Activated B cell treated with CpG ODN at 0.5 μM for 24 hours (primary cell): ENCODE measurements at places on chromosomes 13 and 19.

GRCh38 chr13:44719857-44720671 lies 143.9 kb upstream of the TSC22D1 start:
- no peak for DNase-seq

GRCh38 chr13:24459234-24459633 lies 53.3 kb downstream of the PARP4 start:
- DNase-seq, result no peak

GRCh38 chr13:24630851-24631620 lies 49.2 kb upstream of the ATP12A start:
- DNase-seq, result no peak

GRCh38 chr13:28658539-28658795 lies 463 bp upstream of the POMP start:
- DNase-seq, result no peak

DNA sequence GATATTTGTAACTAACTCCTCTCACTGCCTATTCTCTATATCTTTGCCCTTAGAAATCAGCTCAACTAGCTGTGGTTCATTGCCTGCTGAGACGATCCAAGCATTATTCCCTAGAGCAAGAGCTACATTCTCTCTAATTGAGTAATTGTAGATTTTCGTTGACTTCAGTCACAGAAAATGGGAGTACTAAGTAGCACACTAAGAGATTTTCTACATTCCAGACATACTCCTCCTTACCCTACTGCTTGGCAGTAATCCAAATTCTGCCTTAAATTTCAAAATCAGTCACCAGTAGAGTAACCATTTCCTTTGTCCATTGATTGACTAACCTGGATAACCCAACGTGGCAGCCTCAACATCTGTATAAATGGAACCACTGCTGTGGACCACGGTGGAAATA lies 1786.8 kb downstream of the SLITRK5 start:
- DNase-seq, result no peak

- DNase-seq, result peak; percentile 92
Observed at GRCh38 chr19:56538254-56538760, 441 bp upstream of the ZFP28 start.

- DNase-seq, result no peak
Observed at GRCh38 chr19:310141-310651, 19.0 kb upstream of the PLPP2 start.

- no peak for DNase-seq
Observed at GRCh38 chr13:77714119-77714755, 16.8 kb downstream of the SLAIN1 start.

DNA sequence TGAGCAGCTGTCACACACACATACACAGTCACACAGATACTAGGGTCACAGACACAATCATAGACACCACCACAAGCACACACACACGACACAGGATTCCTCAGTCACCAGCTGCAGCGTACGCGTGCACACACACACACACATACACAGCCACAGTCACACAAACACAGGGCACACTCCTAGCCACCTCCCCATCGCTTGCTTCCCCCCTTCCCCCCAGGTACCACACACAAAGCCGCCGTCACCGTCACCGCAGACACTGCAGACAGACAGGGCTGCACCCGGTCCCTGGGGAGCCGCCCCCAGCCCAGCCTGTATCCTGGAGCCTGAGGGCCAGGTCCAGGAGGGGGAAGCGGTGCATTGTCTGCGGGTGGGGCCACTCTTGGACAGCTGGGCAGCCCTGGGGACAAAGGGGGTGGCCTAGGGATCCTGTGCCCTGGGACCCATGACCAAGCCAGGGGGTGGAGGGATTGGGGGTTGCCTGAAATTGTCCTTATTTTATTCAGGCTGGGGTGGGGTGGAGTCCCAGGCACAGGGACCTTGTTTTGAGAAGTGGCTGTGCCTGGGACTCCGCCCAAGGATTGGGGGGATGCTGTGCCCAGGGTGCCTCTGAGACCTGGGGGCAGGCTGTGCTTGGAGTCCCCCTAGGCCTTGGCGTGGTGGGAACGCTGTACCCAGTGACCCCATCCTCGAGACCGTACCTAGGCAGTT lies 957 bp downstream of the NUMBL start:
- peak; percentile 39 for DNase-seq

GRCh38 chr13:48006396-48006795 lies 5.3 kb upstream of the SUCLA2 start:
- no peak for DNase-seq

DNA sequence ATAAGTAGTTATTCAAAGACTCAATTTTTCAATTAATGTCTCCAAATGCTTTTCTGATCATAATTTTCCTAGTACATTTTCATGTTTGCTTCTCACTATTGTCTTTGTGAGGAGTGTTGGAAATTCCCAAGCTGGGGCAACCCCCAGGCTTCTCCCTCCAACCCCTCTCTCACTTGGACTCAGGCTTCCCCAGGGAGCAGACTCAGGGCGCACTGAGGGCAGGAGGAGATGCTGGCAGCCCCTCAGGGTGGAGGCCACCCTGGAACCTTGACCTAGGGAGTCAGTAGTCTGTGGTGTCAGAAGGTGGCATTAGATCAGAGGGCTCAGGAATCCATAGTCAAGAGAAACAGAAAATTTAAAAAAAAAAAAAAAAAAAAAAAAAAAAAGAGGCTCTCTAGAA lies 86.5 kb upstream of the IRS2 start:
- no peak for DNase-seq

- no peak for DNase-seq
Observed at GRCh38 chr19:41870401-41870873, 6.6 kb upstream of the CD79A start.

DNA sequence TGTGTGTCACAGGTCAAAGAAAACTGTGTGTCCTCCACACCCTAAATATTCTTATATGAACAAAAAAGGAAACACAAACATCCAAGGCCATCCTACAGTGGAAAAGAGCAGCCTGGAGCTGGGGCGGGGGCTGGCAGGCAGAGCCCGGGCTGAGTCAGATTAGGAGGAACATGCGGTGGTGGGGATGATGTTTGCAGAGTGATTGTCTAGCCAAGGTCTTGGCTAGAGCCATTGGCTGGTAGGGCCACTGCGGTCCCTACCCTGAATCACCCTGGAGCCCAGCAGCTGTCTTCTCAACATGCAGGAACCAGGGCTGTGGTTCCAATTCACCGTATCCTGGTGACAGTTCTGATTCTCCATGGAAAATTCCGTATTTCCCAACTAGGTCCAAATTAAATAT lies 439.5 kb downstream of the FGF9 start:
- no peak for DNase-seq

- no peak for DNase-seq
Observed at GRCh38 chr13:20231839-20232555, at the start of gene GJB6. Gene GJB6 (minus strand): TSS chr13:20232319. CDS start chr13:20223480, 8,839 bp downstream.

GRCh38 chr13:34346626-34347025 lies 528.7 kb downstream of the RFC3 start:
- no peak for DNase-seq

- DNase-seq, result peak; percentile 51
Observed at GRCh38 chr13:51222037-51222685, at the start of gene FAM124A. Gene FAM124A (plus strand): TSS chr13:51222398. CDS start chr13:51222502, 104 bp downstream.

- no peak for DNase-seq
Observed at GRCh38 chr13:113527272-113527958, 36.9 kb upstream of the DCUN1D2 start.

DNA sequence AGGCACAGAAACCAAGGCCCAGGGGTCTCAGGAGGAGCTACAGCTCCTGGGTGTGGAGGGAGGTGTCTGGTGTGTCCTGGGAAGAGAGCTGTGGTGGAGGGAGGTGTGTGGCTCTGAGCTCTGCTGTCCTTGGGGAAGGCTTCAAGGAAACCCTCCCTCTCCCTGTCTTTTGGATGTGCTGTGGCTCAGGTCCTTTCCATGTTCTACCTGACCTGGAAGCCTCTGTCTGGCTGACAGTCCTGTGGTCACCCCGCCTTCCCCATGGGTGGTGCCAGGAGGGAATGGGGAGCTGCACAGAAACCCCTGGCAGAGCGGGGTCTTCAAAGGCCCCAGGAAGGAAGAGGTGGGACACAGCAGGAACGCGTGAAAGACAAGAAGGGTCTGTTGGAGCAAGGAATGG lies 617 bp upstream of the CEACAM7 start:
- no peak for DNase-seq

DNA sequence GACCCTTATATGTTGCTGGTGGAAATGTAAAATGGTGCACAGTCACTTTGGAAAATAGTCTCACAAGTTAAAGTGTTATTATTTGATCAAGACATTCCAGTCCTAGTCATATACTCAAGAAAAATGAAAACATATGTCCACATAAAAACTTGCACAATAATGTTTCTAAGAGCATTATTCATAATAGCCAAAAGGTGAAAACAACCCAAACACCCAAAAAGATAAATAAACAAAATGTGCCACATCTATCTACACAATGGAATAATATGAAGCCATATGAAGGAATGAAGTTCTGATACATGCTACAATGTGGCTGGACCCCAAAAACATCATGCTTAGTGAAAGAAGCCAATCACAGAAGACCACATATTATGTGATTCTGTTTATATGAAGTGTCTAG lies 14.4 kb upstream of the AKAP8 start:
- no peak for DNase-seq

DNA sequence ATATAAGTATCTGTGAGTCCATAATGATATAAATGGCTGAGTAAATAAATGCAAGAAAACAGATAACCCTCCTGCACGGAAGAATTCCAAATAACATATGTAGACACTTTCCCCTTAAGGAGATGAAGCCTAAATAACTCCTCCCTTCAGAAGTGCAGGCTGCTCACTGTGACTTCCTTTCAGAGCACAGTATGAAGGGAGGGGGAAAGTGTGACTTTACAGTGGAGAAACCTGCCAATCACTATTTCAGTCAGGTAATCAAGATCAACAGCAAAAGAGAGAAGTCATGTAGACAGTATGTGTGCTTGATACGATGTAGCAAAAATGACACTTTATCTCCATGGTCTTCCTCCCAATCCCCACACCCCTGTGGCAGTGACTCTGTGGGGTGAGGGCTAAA lies 7.1 kb downstream of the GGACT start:
- no peak for DNase-seq

DNA sequence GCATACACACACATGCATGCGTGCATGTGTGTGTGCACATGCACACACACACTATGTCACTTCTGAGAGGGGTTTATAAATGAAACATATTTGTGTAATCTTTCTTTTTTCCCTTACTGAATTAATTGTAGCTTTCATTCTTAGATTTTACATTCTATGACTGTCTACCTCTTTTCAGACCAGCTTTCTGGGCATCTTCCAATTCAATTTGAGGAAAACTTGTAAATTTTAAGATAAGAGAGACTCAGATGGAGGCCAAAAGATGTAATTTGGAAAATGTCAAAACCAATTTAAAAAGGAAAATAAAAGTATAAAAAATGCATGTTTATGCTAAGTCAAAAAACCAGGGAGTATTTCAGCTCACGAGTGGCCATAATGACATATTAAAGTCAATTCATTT lies 594.5 kb downstream of the OLFM4 start:
- no peak for DNase-seq

DNA sequence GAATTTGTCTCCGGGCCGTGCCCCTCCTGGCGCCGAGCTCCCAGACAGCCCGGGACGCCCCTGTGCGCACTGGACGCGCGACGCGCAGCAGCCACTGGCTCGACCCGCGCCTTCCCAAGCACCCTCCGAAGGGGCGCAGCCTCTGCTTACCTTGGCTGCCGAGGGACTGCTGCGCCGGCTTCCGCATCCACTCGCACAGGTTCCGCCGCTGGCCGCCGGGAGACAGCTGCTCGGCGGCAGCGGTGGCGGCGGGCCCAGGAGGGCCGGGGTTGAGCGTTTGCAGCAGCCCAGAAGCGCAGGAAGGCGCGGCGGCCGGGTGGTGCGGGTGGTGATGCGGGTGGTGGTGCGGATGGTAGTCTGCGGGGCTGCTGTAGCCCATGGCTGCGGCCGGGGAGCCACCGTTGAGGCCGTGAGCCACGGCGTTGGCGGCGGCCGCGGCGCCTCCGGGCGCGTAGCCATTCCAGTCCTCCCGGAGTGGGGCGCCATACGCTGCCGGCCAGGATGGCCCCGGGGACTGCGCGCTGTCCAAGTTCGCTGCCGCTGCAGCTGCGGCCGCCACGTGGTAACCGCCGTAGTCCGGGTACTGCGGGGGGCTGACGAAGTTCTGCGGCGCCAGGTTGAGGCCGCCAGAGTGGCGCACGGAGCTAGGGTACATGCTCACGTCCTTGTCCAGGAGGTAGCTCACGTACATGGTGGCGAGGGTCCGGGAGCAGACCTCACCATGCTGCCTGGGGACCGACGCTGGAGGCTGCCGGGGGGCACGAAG lies 616 bp downstream of the CDX2 start:
- DNase-seq, result no peak

- no peak for DNase-seq
Observed at GRCh38 chr19:39710333-39710890, 6.1 kb downstream of the LGALS14 start.

GRCh38 chr13:63731896-63732295 lies 2316.2 kb upstream of the PCDH20 start:
- no peak for DNase-seq

GRCh38 chr13:59337070-59337469 lies 826.7 kb downstream of the DIAPH3 start:
- no peak for DNase-seq
